ENCODE measurements at places on chromosomes 16 and 17.

DNA sequence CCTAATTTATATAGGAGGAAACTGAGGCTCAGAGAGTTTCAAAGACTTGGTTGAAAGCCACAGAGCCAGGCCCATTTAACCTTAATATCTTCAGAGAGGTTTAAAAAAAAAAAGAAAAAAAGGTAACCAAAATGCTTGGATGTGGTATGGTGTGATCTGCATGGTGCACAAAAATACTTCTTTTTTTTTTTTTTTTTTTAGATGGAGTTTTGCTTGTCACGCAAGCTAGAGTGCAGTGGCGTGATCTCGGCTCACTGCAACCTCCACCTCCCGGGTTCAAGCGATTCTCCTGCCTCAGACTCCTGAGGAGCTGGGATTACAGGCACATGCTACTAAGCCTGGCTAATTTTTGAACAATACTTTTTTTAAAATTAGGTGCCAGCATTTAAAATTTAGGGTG, 101.8 kb downstream of the XYLT1 start:
- DNase-seq = no peak

GRCh38 chr17:45289301-45290268, 27.2 kb downstream of the MAP3K14 start:
- DNase-seq = no peak

DNA sequence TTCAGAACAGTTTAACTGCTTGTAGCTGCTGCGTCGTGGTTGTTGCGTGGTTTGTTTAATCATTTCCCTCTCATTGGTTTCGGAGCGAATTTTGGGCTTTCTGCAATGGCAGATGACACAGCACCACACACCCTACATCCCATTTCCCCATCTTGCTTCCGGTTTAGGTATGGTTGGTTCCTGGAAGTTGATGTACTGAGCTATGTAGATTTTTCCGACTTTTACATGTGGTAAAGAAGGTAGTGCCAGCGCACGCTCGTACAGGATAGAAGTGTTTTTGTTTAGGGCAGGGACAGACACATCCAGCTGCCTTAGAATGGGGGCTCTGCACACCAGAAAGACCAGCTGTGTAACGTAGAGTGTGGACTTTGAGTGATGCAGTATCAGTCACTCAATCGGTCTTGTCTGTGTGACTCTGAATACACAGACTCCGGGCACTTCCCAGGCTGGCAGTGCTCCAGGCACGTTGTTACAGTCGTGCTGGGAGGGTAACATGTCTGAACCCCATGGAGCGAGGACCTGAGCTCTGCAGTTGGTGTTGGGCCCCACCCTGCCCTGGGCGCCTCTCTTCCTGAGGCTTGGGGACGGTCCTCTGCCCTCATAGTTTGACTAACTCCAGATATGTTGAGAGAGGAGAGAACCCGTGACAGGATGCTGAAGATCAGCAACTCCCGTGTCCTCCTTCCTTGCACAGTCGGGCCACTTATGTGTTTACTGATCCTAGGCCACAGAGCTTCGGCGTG, 172.0 kb upstream of the CHMP6 start:
- DNase-seq = no peak

DNA sequence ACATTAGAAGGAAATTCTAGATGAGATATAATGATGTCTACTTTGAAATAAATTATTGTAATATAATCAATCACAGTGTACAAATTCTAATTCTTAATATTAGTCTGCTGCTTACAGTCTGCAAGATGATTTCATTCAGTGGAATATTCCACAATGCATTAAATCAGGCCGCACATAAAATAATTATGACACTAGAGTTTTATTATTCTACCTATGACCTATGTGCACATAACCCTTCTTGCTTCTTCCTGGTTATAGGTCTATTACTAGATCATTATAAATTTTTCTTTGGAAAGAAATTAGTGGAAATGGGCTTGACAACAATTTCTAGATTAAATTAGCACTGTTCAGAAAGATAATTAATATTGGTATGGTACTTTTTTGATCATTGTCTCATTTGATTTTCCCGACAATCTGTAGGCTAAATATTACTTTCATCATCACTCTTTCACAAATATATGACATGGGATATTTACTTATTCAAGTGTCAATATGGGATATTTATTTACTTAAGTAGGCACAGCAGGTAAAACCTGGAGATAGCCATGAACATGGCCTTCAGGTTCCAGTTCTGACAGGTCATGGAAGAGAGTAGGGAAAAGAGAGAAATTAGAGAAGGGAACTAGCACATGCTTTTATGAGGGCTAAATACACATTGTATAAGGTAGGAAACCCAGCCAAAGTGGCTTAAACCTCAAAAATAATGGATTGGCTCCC, 476.4 kb downstream of the TOX3 start:
- no peak for DNase-seq

DNA sequence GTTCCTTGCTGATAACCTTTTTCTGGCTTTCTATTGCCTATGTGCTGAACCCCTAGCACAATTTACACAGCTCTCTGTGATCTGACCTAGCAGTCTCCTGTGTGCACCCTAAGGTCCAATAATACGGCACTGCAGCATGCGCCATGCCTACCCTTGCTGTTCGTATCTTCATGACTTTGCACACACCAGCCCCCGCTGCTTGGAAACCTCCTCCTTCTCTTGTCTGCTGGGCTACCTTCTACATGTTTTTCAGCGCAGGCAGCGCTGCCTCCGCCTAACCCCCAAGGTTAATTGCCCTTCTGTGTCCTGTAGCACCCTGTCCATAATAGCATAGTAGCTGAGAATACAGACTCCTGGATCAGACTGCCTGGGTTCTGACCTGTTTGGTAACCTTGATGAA, 1.4 kb downstream of the STARD3 start:
- no peak for DNase-seq

DNA sequence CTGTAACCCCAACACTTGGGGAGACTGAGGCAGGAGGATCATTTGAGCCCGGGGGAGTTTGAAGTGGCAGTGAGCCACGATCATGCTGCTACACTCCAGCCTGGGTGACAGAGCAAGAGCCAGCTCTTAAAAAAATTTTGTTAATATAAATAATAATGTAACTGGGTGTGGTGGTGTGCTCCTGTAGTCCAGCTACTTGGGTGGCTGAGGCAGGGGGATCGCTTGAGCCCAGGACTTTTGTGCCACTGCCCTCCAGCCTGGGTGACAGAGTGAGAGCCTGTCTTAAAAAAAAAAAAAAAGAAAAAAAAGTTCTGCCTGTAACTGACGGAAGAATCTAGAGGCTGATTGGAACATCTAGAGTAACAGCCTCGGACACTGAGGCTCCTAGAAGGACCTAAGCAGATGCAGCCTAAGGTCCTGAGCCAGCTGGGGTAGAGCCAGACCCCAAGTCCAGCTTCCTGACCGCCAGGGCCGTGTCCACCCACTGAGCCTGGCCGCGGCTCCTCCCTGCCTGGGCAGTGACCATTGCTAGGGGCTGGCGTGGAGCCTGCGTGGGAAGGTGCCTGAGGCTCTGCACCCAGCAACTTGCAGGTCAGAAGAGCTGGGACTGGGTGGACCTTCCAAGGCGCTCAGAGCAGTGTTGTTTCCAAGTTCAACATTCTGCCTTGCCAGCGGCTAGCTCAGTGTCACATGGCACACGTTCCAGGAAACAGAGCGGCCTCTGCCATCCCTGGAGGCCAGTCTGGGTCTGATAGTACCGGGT, 209.4 kb upstream of the CIBAR2 start:
- DNase-seq = no peak

Measured in fibroblast of skin of back (primary cell).